ENCODE measurements at places on chromosomes 1 and 21. TPM values are rescaled to one million over a fixed set of nuclear protein-coding genes. Genes with fewer than 3 reads are reported as not detected.
A peak's percentile ranks its signal among the peaks of the same experiment; 100 is the strongest.

Gene MIXL1
- 0.63 TPM for total RNA-seq

DNA sequence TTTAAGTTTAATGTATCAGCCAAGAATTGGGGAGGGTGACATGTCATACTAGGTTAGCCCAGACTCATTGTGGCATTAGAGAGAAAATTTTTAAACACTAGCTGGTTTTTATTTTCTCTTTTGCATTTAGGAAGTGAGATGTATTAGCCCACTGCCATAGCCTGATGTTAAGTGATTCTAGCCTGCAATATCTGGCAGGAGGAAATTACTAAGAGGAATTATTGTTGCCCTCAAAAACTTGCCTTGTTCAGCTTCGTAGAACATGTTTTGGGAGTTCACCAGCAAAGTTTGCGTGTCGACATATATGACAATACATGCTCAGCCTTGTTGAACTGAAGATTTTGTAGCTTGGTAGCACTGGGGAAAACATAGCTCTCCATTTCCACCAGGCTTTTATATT, 12.5 kb downstream of the ADAM30 start:
- H3K36me3 ChIP-seq, result no peaks in the 10 kb centered on the region
- H3K27me3 ChIP-seq, result peaks cover 13% of the 10 kb centered on the region
- no peak overlapping the region for H3K27ac ChIP-seq
- no peak for DNase-seq

Gene PTGS2
- 0.20 TPM for total RNA-seq

Gene MAP3K21
- total RNA-seq, result 1.4 TPM

Gene SLC2A5
- 0.32 TPM for total RNA-seq

GRCh38 chr1:67652800-67653199, 32.2 kb upstream of the GADD45A start:
- H3K27ac ChIP-seq, result no peak overlapping the region
- no peak overlapping the region for H3K4me3 ChIP-seq

Gene TCHH
- not detected for total RNA-seq

Gene TPTE
- total RNA-seq, result not detected

- H3K36me3 ChIP-seq, result no peaks in the 10 kb centered on the region
- no peak overlapping the region for H3K27ac ChIP-seq
- no peak for DNase-seq
- peaks cover 5% of the 10 kb centered on the region for H3K27me3 ChIP-seq
- no peaks in the 10 kb centered on the region for H3K4me1 ChIP-seq
Observed at GRCh38 chr1:206979379-206980043, 9.3 kb upstream of the FCAMR start.

DNA sequence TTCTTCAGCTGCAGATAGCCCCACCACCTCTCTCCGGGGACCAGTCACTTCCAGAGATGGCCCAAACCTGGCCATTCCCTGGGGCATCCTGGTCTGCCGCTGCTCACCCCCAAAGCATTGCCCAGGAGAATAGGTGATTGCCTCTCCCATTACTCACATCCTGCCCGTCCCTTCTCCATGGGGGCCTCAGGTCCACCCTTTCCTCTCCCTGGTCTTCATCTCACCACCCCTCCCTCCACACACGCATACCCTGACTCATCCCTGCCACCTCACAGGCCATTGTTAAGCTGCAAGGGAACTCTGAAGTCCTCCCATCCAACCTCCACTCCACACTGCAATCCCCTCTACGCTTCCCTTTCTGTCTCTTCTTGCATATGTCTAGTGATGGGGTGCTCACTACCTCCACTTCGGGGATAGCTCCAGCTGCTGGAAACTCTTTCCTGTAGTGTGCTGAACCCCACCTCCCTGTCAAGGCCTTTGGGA, at the start of gene PLEKHG5:
Gene PLEKHG5 (minus strand): TSS at position 188 of the 483 bp plus-strand sequence. CDS start 14,096 bp downstream, outside the sequence.
- DNase-seq, result no peak
- H3K27me3 ChIP-seq, result peaks cover 34% of the 10 kb centered on the region
- H3K4me3 ChIP-seq, result peak within 1 kb of the TSS; percentile 84
- H3K36me3 ChIP-seq, result no peaks in the 10 kb centered on the region
- H3K27ac ChIP-seq, result peak within 1 kb of the TSS; percentile 56
- peaks cover 56% of the 10 kb centered on the region for H3K4me1 ChIP-seq

- no peaks in the 10 kb centered on the region for H3K36me3 ChIP-seq
- peak overlapping the region; percentile 55 for H3K4me3 ChIP-seq
- peaks cover 42% of the 10 kb centered on the region for H3K4me1 ChIP-seq
- DNase-seq, result no peak
Observed at GRCh38 chr1:147541672-147542568, 619 bp downstream of the BCL9 start.

DNA sequence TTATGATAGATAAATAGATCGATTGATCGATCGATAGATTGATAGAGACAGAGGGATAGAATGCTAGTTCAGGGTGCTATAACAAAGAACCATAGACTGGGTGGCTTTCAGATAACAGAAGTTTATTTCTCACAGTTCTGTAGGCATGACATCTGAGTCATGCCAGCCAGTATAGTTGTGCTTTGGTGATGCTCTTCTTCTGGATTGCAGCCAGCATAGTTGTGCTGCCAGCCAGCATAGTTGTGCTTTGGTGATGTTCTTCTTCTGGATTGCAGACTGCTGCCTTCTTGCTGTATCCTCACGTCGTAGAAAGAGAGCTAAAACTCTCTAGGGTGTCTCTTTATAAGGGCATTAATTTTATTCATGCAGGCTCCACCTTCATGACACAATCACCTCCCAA, 860.8 kb downstream of the BRINP3 start:
- no peak for DNase-seq
- no peaks in the 10 kb centered on the region for H3K4me1 ChIP-seq
- H3K4me3 ChIP-seq, result no peak overlapping the region
- no peaks in the 10 kb centered on the region for H3K27me3 ChIP-seq
- no peak overlapping the region for H3K27ac ChIP-seq

GRCh38 chr1:39852214-39852791, 31.0 kb downstream of the TRIT1 start:
- H3K27me3 ChIP-seq, result no peaks in the 10 kb centered on the region

Gene RIT1
- total RNA-seq, result 38.6 TPM

GRCh38 chr21:14869984-14870852, 194.6 kb downstream of the NRIP1 start:
- DNase-seq, result no peak
- H3K4me1 ChIP-seq, result peaks cover 2% of the 10 kb centered on the region
- no peak overlapping the region for H3K27ac ChIP-seq
- H3K27me3 ChIP-seq, result no peaks in the 10 kb centered on the region
- H3K36me3 ChIP-seq, result no peaks in the 10 kb centered on the region
- no peak overlapping the region for H3K4me3 ChIP-seq

Gene PLA2G2F
- total RNA-seq, result not detected
